ENCODE measurements at places on chromosomes 3 and 15.

DNA sequence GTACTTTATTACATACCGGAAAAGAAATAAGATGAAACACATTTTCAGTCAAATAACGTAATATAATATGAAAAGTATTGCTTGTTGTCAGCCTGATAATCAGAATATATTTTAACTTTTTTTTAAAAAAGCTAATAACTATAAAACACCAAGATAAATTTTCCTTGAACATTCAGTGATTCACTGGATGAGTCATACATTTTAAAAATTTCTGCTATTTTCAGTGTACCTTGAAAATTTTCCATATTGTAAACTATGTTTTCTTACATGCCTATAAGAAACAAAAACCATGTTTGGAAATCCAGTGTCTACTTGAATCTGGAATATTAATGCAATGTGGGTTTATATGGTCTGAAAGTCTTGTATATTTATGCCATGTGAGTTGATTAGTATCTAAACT is 36.3 kb upstream of the MEIS2 start:
- DNase-seq, result no peak

- DNase-seq, result no peak
Measured at GRCh38 chr3:62248734-62249483, 124.4 kb downstream of the FEZF2 start.

GRCh38 chr3:139317215-139317614 is 26.6 kb upstream of the MRPS22 start:
- DNase-seq, result no peak

GRCh38 chr3:187665764-187666402 is 4.3 kb downstream of the SST start:
- DNase-seq, result no peak

DNA sequence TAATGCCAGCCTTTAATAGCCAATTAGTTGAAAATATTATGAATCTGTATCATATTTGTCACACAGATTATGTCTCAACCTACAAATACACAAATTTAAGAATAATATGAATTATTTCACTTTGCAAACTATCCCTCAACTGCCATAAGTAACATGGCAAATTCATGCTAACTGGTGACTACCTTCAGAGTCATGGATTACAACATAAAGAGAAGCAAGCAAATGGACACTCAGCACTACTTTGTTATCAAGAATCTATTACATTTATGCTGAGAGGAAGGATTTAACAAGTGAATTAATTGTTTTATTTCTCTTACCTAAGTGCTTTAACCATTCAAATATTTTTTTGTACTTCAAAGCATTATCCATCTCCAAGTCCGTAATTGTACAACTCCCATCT is 103.1 kb upstream of the BCL6 start:
- DNase-seq, result no peak

- DNase-seq, result no peak
Measured at GRCh38 chr3:67384760-67385397, 269.5 kb downstream of the SUCLG2 start.

DNA sequence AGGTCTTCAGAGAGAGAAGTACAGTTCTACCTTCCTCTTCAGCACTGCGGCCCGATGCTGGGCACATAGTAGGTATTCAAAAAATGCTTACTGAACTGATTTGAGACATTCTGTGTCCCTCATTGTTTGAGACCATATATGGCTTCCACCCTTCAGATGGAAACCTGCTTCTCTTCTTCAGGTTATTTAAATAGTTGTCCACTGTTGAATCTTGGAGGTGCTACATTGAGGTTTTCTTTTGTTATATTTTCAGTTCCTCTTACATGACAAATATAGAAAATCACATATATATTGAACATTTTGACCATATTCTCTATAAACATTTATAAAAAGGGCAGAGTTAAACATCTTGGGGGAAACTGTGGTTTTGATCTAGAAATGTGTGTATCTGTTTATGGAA is 200.2 kb upstream of the LRRC3B start:
- DNase-seq, result no peak

- no peak for DNase-seq
Measured at GRCh38 chr3:43031889-43032545, 52.9 kb downstream of the GASK1A start.

- DNase-seq, result no peak
Measured at GRCh38 chr3:12444582-12445471, 39.5 kb upstream of the TSEN2 start.

GRCh38 chr3:164306042-164306441 is 772.3 kb downstream of the SI start:
- DNase-seq, result no peak

Measured in stimulated activated CD4-positive, alpha-beta T cell treated with anti-CD3 and anti-CD28 coated beads, TNF-alpha, amount 100 ng/mL, for 1 hour (primary cell).